ENCODE measurements at places on chromosomes 7 and 10. TPM values are rescaled to one million over a fixed set of nuclear protein-coding genes. Genes with fewer than 3 reads are reported as not detected.

ARL4A gene
- total RNA-seq: 74.1 TPM

DNA sequence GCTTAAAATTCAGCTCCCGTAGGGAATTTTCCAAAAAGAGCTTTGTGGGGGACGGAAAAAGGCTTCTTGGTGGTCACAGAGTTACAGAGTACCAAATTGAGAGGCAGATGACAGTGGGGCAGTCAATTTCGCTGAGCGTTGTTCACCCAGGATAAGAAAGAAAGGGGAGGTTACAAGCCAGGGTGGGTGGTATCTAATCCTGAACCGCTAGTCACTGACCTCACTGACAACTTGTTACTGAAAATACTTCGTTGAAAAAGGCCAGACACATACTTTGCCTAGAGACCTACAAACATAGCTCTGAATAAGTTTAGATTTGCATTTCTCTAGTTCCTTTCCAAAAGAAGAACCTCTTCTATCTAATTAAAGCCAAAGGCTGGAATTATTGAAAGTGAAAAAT is at the start of gene CTNNA3:
Gene CTNNA3, minus strand, starts transcription at position 167 of the 400 bp plus-strand sequence.
- no peak for DNase-seq

CADPS2 gene
- total RNA-seq: 8.3 TPM

- no peak for DNase-seq
Measured at GRCh38 chr10:59944339-59944935, 38.1 kb upstream of the CCDC6 start.

- no peak for DNase-seq
Measured at GRCh38 chr7:151240942-151241754, 7.3 kb downstream of the SMARCD3 start.

PLPP4 gene
- total RNA-seq: 5.3 TPM

DNA sequence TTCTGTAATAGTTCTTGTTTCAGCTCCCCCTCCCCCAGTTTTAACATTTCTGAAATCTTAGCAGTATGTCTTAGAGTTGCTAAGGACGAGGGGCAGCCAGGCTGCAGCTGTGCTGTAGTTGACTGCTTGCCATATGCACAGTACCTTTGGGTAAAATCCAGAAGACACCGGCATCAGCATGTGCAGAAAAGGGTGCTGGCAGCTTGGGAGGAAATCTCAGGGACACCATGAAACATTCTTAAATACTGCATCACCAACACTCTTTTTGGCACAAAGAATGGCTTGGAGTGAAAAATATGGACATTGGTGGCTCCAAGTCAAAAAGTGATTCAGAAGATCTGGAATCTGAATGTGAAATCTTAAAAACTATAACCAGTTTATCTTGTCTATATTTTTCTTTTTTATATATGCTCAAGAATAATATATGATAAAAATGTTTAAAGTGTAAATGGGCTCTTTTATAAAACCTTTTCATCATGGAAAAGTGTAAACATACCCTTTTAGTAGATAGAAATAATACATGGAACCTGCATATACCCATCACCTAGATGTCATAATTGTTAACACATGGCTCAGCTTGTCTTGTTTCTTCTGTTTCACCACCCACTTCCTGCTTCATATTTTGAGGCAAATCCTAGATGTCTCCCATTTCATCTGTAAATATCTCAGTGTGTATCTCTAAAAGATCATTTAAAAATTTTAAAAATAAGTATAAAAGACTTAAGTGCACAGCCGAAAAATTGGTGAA is 34.4 kb upstream of the ARMS2 start:
- peak; percentile 63 for DNase-seq

TRPV6 gene
- total RNA-seq: 1.8 TPM

PON1 gene
- total RNA-seq: 0.10 TPM

TBXAS1 gene
- total RNA-seq: 6.2 TPM

MUC12 gene
- total RNA-seq: not detected

DNA sequence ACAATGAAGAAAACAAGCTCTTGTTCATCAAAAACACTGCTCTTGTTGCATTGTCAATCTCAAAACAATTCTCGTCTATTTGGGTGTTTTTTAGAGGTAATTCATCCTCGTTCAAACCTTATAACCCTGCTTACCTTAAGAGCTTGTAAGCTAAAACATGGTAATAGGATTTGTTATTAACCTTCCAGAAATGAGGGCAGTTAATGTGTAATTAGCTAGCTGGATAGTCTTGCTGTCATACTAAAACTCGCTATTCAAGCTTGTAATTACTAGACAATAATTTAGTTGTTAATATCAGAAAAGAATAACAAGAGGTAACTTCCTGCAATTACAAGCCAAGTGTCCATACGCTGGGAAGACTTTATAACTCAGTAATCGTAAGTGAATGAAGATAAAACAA is 101.6 kb downstream of the UBE2H start:
- no peak for DNase-seq

GPER1 gene
- 1.6 TPM for total RNA-seq

- no peak for DNase-seq
Measured at GRCh38 chr7:73573276-73573675, 5.1 kb downstream of the TBL2 start.

GRCh38 chr7:29278337-29279069 is 83.9 kb downstream of the CHN2 start:
- no peak for DNase-seq

FGL2 gene
- total RNA-seq: 29.5 TPM

HSPA12A gene
- 11.2 TPM for total RNA-seq

DNA sequence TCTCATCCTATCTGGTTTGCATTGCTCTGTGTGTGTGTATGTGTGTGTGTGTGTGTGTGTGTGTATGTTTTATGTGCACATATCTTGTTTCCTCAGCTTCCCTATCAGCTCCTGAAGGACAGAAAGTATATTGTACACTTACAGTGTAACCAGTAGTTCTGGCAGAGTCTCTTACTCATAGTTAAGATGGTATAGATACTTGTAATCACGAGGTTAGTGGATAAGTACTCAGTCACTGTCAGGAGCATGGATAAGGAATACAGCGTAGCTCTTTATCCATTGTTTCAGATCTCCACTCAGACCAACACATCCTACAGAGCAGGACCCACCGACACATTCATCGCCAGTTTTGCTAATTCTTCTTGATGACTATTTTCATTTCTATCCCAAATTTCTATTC is 275.0 kb downstream of the TSPAN12 start:
- DNase-seq: no peak

KCNH2 gene
- total RNA-seq: 0.99 TPM

DNA sequence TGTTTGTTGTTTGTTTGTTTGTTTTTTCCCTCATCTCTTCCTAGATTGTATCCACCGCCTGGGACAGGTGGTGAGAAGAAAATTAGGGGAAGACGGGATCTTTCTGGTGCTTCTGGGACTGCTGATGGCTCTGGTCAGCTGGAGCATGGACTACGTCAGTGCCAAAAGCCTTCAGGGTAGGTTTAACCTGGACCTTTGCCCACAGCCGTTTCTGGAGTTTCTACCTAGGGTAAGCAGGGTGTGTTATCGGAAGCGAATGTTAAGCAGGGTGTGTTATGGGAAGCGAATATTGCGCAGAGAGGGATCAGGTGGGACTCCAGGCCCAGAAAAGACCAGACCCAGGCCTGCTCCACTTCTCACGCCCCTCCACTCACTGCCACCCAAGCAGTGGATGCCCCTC is 4.7 kb downstream of the CLCN1 start:
- DNase-seq: no peak

PDE6C gene
- total RNA-seq: not detected

DNA sequence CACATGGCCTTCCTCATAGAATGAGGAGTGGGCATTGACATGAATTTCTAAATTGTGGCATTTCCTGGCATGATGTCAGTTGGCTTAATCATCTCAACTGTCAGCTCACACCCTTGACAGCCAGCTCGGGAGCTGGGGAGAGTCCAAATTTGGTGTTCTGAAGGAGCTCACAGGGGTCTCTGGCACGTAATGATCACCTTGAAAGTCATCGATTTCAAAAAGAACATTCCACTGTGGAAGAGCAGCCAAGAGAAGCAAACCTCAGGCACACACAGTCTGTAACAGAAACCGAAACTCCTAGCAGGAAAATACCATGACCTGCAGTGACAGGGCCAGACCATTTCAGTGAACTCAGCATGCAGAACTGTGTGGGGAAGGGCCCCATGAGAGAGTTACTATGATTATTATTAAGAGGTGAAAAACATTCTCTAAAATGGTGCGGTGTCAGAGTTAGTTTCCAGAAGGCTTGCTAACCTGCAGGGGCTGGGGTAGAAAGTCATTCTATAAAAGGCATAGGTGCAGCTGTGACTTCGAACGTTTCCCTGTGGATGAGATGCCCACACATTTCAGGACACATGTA is 26.4 kb upstream of the KLF6 start:
- DNase-seq: no peak

CTAGE4 gene
- total RNA-seq: 9.1 TPM

GRCh38 chr10:62231371-62231770 is 37.3 kb downstream of the RTKN2 start:
- peak; percentile 24 for DNase-seq

DENND2A gene
- total RNA-seq: 24.9 TPM

RBP4 gene
- 55.5 TPM for total RNA-seq

VGF gene
- total RNA-seq: 0.10 TPM

DNA sequence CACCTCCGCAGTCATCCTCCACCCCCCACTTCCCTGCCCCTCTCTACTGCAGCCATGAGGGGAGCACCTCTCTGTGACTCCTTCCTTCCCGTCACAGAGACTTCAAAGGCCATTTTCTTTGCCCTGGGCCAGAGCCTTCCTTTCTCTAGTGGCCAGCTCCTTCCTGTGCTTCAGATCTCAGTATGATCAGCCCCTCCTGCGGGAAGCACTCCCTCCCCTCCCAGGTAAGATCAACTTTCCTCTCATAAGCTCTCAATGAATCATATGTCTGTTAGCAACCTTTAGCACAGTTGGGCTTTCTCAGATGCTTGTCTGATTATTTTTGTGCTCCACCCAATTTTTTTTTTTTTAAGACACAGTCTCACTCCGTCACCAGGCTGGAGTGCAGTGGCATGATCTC is 241.0 kb upstream of the PRSS1 start:
- DNase-seq: no peak

ODAD2 gene
- total RNA-seq: 0.69 TPM

GRCh38 chr7:33354201-33354600 is 224.8 kb downstream of the BBS9 start:
- DNase-seq: no peak

- no peak for DNase-seq
Measured at GRCh38 chr10:110972231-110973134, 53.1 kb downstream of the SHOC2 start.

GRCh38 chr10:77556990-77557601 is 80.5 kb downstream of the KCNMA1 start:
- DNase-seq: no peak

TAS2R3 gene
- 3.6 TPM for total RNA-seq

DNA sequence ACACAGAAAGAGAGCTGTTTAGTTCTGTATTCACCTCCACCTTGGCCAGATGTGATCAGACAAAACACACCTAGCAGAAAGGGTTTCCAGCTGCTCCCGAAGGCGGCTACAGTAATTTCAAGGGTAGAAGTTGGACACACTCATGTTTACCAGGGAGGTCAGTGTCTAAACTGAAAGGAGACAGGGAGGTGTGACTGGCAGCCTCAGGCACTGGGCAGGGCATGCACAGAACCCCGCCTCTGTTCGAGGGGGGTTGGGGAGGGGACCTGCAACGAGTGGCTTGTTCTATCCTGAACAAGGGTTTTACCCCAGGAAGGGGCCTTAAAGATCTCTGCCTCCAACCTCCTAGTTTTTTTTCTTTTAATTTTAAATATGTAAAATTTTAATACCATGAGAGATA is 49.6 kb downstream of the BPGM start:
- no peak for DNase-seq

NRP1 gene
- 108 TPM for total RNA-seq

DNA sequence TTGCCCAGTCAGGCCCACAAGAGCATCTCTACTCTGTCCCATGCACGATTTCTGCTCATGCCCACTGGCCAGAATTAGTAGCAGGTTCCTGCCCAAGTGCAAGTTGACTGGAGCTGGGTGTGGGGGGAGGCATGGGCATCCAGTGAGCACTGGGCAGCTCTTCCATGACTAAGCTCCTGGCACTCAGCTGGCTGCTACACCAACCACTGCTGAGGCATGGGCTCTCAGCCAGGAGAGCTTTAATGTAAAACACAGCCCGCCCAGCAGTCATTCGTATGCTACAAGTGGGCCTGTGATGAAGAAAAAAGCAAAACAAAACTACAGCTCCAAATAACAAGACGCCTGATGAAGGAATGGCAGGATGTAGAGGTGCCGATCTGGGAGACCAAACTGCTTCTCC is 335.4 kb upstream of the PFKP start:
- DNase-seq: no peak

RHOBTB1 gene
- total RNA-seq: 22.8 TPM

DNA sequence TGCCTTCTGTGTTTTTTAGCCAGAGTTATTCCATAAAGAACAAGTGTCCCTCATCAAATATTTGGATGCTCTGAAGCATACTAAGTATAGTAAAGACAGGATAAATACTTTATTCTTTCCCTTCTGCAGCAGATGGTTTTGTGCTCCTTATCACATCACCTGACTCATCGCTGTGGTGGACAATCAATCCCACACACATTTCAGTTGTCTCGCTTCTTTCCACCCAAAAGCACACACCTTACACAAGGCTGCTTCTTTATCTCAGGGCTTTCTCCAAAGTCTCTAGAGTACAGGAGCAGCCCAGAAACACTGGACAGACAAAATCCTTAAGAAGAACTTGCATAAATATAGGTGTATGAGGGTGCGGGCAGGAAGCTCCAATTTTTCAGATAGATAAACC is 43.4 kb downstream of the IGF2BP3 start:
- no peak for DNase-seq

- DNase-seq: no peak
Measured at GRCh38 chr7:144842377-144842851, 6.6 kb upstream of the TPK1 start.

DNA sequence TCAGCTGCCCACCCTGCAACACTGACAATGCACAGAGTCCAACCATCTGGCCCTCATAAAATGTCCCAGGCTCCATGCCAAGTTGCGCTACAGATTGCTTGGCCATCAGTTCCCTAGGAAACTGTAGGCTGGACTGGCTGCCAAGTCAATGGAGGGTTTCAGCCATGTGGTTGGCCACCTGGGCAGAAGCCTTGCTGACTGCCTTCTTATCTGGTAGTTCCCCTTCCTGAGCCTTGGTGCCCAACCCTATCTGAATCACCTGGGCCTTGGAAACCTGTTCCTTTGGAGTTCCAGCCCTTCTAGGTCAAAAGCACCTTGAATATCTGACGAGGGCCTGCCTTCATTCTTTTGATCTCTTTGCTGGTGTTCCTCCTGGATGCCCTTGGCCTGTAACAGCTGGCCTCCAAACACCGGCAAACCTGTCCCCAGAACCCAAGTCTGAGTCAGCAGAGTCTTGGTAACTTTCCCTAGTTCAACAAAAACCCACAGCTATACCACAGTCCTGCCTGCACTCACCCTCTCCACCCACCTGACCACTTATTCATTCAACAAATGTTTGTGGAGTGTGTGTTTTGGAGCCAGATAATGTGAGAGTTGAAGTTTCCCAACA is 37.4 kb upstream of the KDM7A start:
- DNase-seq: no peak

- DNase-seq: no peak
Measured at GRCh38 chr10:84138478-84139125, 707 bp upstream of the GHITM start.

DNA sequence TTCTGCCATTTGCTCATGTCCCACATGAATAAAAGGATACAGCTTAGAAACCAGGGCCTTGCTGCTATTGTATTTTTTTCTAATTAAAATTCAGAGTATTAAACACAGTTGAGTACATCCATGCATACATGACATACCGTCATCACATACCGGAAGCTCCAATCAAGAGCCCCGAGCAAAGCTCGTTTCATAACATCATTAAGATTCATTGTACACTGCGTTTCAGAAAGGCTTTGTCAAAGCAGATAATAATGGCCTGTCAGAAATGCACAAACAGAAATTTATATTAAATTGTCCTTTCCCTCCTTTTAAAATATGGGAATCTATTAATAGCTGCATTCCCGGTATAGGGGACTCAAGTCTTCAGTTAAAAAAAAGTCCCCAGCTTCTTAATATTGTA is 103.4 kb downstream of the PRTFDC1 start:
- no peak for DNase-seq

GBX1 gene
- 0.30 TPM for total RNA-seq
